ENCODE measurements at places on chromosomes 16 and 17.
A peak's percentile ranks its signal among the peaks of the same experiment; 100 is the strongest.

- no peak for DNase-seq
Measured at GRCh38 chr17:68249354-68249765, 1.5 kb downstream of the AMZ2 start.

DNA sequence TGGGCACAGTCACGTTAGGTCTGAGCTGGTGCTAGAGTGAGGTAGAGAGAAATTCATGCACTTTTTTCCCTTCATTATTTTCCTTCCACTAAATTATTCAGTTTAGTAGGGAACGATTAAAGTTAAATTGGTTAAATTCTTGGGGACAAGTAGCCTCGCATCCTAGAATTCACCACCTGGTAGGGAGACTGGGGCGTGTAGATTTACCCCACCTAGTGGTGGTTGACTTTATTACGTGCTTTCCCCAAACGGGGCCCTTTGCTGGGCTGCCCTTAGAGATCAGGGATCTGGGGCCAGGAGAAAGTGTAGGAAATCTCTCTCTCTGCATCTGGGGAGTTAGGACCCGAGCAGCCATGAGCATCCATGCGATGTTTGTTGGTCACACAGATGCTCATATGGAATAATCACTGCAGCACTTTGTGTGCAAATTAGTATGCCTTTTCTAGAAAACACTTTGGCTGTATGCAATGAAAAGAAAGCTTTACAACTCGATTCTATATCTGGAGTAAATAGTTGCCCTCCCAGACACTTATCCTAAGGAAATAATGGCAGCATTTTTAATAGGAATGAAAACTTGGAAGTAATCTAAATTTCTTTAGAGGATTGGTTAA, 107.0 kb downstream of the PLCG2 start:
- DNase-seq: no peak

- DNase-seq: no peak
Measured at GRCh38 chr16:72001180-72001874, 1.1 kb upstream of the PKD1L3 start.

GRCh38 chr17:82384730-82385481, 13.3 kb downstream of the UTS2R start:
- peak; percentile 85 for DNase-seq

DNA sequence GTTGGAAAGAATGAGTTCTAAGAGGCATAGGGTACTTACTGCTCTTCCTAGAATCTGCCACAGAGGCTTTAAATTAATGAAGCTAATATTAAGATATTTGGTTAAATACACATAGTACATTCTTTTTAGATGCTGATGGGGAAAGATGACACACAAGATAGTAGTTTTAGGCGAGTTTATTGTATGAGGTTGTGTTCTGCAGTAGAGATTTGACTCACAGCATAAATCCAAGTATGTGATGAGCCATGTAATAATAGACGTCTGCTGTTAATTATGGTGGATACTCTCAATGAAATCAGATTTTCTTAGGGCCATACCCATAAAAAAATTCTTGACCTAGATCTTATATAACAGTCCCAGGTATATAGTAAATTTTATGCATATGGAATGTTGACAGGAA, 8.0 kb downstream of the TNRC6C start:
- DNase-seq: no peak

DNA sequence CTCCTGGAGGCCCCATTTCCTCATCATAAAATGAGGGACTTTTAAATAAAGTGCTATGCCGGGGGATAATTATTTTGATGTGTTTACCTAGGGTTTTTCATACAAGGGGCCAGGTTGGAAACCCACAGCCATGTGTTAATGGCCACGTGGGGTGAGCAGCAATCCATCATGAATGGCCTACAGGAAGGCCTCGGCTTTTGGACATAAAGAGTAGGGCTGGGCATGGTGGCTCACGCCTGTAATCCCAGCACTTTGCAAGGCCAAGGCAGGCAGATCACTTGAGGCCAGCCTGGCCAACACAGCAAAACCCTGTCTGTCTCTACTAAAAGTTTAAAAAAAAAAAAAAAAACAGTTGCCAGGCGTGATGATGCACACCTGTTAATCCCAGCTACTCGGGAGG, 40.3 kb downstream of the MEAK7 start:
- no peak for DNase-seq

DNA sequence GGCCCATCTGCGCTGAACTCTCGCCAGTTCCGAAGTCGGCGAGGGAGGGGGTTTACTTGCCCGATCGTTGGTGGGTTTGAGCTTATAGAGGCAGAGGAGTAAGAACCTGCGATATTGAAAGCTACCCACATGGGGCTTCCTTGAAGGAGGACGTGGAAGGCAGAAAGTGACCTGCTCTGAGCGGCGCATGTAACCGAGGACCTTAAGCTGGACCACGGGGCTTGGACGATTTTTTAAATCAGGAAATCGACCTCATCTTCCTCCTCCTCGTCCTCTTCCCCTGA, 2.0 kb downstream of the PRAC2 start:
- no peak for DNase-seq
